ENCODE measurements at places on chromosomes 7 and 10.

DNA sequence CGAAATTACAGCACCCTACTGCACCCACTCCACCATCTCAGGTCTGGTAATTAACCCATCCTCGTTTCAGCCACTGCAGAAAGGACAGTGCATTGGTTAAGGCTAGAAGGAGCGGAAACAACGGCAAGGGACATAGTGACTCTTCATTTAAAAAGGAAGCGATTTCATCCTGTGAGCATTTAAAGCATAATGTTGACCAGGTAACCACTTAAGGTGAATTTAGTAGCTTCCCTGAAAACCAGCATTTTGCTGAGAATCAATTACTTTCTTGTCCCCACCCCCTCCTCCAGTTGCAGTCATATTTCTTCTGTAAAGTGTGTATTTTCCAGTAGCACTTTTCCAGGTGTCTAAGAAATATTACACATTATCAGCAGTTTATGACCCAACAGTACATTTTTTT is 821 bp upstream of the JAZF1 start:
- DNase-seq, result no peak

GRCh38 chr10:109838592-109839244 is 84.6 kb downstream of the XPNPEP1 start:
- DNase-seq, result no peak

DNA sequence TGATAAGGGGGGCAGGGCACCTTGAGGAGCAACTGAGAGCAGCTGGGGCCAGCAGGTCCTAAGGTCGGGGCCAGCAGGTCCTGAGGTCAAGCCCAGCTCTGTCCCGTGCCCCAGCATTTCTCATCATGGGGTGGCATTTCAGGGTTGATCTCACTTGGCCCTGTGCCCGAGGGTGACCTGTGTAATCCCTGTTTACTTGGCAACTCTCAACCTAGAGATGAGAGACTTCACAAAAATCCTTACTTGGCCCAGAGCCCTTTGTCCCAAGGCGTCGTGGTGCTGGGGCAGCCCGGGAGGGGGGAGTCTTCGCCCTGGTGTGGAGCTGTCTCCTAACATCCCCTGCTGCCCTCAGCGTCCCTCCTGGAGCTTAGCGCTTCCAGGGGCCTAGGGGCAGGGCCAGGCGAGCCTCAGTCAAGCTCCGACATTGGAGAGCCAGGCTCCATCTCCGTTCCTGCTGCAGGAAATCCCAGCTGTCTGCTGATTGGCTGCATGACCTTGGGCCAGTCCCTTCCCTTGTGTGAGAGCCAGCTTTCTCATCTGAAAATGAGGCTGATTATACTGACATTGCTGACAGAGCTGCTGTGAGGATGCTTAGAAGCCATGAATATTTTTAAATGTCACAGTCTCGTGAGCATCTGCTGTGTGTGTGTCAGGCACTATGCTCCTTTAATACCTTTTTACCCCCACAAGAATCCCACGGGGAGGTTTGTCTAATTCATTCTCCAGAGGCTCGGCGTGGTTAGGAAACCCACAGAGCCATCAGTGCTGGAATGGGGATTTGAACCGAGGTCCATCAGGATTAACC is 94.3 kb downstream of the ZMIZ1 start:
- DNase-seq, result no peak

GRCh38 chr7:20214132-20214531 is 3.1 kb downstream of the MACC1 start:
- no peak for DNase-seq

DNA sequence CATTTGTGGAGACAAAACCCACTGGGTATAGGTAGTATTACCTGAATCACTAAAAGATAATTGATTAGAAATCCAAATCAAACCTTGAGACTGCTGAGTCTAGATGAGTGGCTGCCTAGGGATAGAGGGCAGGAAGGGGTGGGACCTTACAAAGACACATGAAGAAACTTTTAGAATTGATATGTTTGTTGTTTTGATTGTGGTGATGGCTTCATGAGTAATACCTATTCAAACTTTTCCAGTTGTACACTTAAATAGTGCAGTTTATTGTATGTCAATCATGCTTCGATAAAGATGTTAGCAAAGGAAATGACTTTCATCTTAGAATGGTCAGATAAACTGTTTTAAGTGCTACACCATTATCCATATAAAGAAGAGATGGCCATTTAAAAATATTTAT is 188.7 kb upstream of the KAT6B start:
- DNase-seq, result no peak

GRCh38 chr7:33040803-33041516 is 21.6 kb downstream of the NT5C3A start:
- no peak for DNase-seq

GRCh38 chr10:79061441-79062315 is 7.1 kb upstream of the ZMIZ1 start:
- DNase-seq, result no peak

GRCh38 chr10:91796331-91797047 is 1.7 kb upstream of the TNKS2 start:
- no peak for DNase-seq

- no peak for DNase-seq
These were observed 23.4 kb upstream of the SHH start for GRCh38 chr7:155835446-155836215.

GRCh38 chr7:51658684-51659083 is 342.1 kb upstream of the COBL start:
- no peak for DNase-seq

GRCh38 chr10:3666525-3667302 is 118.3 kb downstream of the KLF6 start:
- DNase-seq, result no peak

DNA sequence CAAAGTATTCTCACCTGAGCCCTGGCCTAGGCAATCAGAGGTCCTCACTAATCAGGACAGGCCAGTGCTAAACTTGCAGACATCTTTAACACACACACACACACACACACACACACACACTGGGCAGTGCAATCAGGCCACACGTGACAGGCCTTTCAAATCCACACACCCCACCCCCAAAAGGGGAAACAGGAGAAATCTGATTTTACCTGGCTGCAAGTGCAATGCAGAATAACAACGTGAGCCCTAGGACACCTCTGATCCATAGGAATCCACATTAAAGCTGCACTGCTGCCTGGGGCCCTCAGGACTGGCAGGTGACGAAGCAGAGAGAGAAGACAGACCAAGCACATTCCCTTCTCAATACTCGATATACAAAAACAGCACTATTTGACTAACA is 218.9 kb downstream of the FAM107B start:
- DNase-seq, result no peak

DNA sequence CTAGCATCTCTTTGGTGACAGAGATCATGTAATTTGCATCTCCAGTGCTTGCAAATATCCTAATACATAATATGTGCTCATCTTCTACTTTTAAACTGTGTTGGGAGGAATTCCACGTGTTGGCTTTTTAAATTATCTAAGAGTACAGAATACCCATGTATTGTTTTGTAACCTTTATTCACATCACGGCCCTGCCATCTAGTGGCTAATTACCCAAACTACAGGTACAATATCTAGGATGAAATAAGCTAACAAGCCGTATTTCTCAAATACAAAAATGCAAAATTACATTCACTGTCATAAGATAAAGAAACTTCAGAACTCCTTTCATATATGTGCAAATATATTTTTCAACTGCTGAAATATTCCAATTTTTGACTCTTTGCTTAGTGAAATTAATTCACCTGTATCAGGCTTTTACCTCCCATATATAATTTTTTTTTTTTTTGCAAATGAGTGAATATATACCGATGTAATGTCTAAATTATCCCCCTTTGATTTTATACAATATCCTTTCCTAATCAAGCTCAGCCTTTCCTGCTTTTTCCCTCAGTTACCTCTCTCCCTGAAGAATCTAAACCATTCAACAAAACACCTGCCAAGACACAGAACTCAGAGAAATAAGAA is 30.3 kb upstream of the LSM8 start:
- DNase-seq, result no peak

DNA sequence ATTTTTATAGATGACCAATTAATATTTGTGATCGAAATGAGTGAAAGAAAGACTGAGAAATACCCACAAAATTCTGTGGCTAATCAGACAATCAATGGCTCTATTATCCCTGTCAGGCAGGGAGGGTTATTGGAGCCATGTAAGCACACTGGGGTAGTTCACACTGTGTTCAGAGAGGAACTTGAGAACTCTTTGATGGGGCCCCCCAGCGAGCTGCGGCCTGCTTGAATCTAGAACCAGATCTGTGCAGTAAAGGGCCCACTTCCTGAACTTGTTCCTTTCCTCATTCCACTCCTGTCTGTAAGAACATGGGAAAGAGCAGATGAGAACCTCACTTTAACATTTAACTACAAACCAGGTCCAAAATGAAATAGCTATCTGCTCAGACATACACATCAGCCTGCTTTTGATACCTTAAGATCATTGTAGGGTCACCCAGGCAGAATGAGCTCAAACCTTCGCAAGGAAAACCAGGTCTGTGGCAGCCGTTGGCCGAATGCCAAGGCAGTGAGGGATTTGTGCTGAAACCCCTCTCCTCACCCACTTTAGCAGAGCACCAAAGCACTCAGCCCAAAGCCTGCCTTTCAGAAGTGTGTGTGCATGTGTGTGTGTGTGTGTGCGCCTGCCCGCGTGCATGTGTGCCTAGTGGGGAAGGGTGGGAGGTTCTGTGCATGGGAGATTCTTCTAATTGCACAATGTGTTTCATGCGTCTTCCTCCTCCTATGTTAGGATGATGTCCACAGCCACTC is 365.6 kb upstream of the MGMT start:
- DNase-seq, result no peak

- no peak for DNase-seq
These were observed 175.0 kb upstream of the PLXNA4 start for GRCh38 chr7:132751244-132751647.

DNA sequence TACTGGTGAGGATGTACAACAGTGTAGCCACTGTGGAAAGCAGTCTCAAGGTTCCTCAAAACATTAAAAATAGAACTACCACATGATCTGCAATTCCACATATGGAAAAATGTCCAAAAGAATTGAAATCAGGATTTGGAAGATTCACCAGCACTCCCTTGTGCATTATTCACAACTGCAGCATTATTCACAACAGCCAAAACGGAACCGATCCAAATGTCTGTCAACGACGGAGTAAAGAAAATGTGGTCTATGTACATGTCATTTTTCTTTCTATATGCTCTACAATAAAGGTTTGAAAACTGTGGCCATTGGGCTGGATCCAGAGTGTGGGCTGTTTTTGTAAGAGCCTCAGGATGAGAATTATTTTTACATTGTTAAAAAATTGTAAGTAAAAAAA is 1206.1 kb upstream of the CELF2 start:
- no peak for DNase-seq

DNA sequence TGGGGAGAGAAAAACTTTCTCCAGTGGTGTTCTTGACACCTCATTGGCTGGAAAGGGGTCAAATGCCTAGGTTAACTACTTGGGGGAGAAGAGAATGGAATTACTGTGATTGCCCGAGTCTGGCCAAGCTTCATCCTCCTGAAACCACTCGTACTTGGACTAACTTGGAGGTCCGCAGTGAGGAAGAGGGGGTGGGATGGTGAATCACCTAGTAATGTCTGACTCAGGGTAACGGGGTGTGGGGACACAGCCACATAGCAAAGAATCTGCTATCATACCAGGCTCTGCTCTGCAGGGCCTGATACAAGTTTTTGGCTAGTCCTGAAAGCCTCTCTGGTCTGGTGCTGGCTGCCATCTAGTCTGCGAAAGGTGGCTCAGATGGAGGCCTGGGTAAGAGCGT is 190.9 kb downstream of the RPS24 start:
- no peak for DNase-seq

All from NCI-H1930 (cell line).